LNCaP clone FGC (cell line): ENCODE measurements at places on chromosomes 2 and 18.

- DNase-seq = no peak
These were observed 556.3 kb downstream of the RIT2 start for GRCh38 chr18:42559069-42559690.

GRCh38 chr2:102063487-102063911 is 71.7 kb downstream of the IL1R2 start:
- DNase-seq = no peak

DNA sequence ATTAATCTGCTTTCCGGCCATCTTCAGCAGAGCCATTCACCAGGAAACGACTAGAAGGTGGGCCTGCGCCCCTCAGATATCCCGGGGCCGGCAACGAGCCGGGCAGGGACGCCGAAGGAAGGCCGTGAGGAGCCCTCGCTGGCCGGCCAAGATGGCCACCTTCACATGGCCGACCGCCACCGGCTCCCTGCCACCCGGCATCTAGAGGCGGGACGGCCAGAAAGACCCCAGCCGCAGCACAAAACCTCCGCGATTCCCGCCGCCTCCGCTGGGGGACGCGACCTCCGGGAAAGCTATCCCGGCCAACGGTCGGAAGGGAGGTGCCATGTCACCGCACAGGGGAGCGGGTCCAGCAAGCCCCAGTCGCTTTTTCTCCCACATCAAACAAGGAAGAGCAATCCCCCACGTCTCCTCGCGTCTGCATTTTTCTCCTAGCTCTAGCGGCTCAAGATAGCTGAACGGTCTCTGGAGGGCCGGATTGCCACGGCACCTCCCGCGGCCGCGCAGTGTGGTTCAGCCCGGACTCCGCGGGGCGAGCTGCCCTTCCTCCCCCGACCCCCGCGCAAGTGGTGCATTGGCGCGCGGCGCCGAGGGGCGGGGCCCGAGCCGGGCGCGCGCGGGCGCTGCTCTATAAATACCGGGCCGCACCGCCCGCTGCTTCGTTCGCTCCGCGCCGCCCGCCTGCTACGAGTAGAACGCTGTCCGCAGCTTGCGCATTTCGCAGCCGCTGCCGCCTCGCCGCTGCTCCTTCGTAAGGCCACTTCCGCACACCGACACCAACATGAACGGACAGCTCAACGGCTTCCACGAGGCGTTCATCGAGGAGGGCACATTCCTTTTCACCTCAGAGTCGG is at the start of gene MAT2A:
Gene MAT2A (plus strand): TSS at position 662 of the 854 bp plus-strand sequence. CDS start 120 bp downstream, at position 782.
- no peak for DNase-seq

- DNase-seq = no peak
These were observed 89.0 kb downstream of the MTCL1 start for GRCh38 chr18:8794156-8794933.

DNA sequence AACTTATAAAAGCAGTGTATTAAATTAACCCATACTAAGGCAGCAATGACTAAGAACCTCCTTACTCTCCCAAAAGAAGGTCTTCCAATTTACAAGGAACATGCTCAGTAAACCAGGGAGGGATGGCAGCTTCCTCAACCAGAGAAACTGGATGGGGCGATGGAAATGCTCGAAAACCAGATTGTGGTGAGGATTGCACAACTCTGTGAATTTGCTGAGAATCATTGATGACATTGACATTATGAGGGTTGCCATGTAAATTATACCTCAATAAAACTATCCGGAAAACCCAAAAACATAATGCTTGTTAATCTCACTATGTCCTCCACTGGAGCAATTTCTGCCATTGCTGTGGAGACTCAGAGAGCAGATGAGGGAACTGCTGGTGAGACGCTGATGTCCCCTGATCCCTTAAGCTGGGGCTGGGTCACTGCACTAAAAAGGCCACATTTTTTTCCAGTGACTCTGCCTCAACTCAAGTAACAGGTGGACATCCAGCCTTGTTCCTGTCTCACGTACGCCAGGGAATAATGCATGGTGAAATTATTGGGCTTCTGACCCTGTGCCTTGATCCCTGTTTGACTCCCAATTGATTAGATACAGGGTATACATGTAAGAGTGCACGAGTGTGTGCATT is 288.3 kb downstream of the CYP26B1 start:
- DNase-seq = no peak

GRCh38 chr2:148391324-148391723 is 253.2 kb upstream of the EPC2 start:
- DNase-seq = no peak

DNA sequence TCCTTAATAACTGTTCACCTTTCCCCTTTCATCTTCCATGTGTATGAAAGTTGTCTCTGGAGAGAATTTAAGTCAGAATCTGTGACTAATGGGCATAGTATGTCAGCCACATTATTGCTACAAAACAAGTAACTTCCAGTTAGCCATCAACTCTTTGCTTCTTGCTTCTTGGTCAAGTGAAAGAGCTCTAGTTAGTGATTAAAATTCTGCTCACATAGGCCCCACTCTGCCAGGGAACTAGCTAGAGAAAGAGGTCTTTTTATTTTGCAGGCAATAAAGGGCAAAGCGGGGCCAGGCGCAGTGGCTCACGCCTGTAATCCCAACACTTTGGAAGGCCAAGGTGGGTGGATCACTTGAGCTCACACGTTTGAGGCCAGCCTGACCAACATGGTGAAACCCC is 64.6 kb downstream of the COLEC12 start:
- DNase-seq = no peak

DNA sequence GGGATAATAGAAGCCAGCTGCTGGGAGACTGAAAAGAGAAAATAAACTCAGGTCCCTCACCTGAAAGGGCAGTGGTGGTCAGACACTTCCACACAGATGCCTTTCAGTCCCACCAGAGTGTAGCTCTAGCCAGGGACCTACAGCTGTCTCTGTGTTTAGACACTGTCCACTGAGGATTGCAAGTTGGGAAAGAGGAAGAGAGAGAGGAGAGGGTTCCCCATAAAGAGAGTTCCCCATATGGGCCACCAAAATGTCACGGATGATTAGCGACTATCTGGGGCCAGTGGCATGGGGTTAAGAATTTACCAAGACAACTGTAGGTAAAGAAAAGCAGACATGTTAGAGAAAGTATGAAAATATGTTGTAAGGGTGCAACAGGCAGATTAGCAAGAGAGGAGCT is 36.7 kb upstream of the SKA1 start:
- no peak for DNase-seq

DNA sequence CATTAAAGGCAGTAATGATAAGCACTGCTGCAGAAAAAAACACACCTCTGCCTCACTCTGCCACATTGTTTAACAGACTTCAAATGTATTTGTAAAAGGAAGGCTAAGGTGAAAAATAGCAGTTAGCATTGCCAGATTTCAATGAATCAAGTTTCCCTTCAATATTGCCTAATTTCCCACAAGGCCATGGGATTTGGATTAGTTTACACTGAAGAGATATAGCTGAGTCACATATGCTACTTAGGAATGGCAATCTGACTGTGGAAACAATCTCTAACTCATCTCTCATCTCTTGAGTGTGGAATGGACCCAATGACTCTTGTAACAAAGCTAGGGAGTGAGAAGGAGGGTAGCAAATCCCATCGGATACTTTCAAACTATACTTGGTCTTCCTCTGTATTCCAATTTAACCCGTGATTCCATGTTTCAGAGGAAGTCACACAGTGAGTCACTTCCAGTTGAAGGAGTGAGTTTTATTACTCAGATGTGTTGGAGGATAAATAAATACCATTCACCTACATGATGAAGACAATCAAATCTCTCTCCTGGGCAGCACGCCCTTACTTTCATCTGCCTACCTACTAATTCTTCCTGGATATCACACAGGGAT is 5.1 kb downstream of the B4GALT6 start:
- DNase-seq = no peak

DNA sequence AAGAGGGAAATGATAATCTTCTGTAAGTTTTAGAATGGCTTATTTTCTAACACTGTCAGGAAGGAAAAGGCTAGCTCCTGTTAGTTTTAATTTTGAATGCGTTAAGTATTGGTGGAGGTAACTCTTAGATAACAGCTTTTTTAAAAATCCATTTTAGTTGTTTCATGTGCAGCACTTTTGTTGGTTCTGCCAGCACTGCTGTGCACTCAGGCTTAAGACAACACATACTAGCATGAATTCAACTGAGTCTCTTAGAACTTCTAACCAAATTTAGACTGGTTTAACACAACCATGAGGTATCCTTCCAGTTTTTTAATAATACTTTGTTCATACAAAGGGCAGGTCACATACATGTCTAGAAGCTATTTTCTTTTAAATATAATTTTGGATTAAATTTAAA is 42.4 kb downstream of the ACVR1 start:
- DNase-seq = no peak

DNA sequence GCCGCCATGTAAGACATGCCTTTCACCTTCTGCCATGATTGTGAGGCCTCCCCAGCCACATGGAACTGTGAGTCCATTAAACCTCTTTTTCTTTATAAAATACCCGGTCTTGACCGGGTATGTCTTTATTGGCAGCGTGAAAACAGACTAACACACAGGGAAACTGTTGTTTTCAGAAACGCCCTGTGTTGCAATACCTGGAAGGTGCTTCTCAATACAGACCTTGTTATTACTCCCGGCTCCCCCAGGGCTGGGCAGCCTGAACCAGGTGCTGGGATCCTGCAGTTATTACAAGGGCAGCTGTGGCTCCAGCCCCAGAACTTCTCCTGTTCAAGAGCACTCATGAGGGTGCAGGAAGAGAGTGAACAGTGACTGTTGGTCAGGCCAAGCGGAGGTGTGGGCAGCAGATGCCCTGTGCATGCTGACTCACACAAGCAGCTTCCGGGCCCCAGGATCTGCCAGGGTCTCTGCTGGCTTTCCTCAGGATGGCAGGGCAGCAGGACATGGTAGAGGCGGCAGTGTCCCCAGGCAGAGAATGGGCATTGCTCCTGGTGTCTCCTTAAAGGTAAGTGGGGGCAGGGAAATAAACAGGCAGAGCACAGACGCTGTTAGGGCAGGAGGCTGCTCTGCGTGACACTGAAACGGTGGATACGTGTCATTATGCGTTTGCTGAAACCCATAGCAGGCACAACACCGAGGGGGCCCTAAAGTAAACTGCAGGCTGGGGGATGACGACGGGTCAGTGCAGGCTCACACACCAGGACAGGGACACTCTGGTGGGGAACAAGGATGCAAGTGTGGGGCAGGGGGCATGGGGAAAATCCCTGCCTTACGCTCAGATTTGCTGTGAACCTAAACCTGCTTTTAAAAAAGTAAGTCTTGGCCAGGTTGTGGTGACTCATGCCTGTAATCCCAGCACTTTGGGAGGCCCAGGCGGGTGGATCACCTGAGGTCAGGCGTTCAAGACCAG is 89.1 kb downstream of the NDUFA10 start:
- no peak for DNase-seq

DNA sequence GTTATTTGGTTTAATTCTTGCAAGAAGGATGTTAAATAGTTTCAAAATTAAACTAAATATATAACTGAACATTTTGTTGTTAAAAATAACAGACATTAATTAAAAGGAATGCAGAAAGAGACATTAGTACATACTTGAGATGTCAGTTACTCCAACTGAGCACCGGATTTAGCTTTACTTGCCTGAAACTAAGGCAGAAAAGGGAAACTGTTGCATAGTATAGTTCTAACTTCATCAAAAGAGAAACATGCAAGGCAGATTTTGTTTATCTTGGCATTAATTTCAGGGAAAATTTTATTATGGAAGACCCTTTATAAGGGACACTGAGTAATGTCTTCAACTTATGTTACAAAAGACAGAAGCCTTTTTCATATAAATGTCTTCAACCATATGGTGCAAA is 218.3 kb downstream of the STK39 start:
- no peak for DNase-seq

DNA sequence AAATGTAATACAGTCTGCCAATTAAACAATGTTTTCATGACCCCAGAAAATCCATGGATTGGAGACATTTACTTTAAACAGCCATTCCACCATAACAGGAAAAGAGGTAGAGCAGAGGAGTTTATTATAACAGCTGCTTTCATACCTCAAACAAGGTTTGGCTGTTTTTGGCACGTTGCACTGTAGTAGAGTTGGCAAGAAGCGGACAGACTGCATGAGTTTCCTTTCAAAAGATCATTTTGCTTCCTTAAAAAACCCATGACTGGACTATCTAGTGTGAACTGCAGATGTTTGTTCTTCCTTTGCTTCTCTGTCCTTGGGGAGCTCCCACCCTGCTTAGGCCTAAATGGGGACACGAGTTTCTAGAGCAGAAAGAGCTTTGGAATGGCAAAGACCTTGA is 108.5 kb upstream of the THOC1 start:
- no peak for DNase-seq

GRCh38 chr2:28649481-28650265 is 102.0 kb upstream of the PPP1CB start:
- DNase-seq = no peak

- no peak for DNase-seq
These were observed 294.4 kb downstream of the ZNF521 start for GRCh38 chr18:25057491-25058050.

GRCh38 chr2:205133544-205133943 is 548.8 kb upstream of the NRP2 start:
- DNase-seq = no peak

- no peak for DNase-seq
These were observed 99.8 kb upstream of the ZEB2 start for GRCh38 chr2:144619760-144620159.

- no peak for DNase-seq
These were observed 67.5 kb downstream of the EMILIN2 start for GRCh38 chr18:2914185-2914880.

DNA sequence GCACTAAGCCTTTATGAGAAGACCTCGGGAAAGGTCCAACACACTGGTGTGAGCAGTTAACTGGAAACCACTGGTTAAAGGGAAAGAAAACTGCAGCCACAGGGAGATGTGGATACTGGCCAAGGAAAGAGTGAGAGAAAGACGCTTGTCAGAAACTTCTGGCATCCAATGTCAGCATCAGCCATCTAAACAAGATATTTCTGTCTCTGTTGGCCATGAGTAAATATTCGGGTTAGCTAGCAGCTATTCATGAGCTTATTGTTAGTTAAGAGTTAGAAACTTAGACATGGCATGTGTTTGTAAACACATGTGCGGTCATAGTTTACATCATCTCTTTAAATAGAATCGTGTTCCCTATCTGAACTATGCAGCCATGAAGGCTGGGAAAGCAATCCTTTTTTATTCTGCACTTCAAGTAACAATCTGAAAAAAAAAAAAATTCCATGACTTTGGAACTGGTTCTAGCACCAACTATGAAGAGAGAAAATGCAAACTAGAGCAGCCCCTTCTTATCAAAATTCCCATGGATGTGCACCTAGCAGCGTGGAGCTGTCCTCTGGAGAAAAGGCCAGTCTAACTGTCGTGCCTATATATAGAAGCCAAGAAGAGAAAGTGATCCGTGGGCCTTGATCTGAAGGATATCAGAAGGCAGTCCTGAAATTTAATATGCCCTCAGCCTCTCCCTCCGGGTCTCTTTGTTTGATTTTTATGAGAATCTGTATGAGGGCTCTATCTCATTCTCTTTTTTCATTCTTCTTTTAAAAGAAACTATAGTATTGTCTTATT is 84.0 kb upstream of the RFX8 start:
- DNase-seq = no peak

GRCh38 chr2:64105670-64106461 is 38.4 kb downstream of the PELI1 start:
- DNase-seq = no peak
